ENCODE measurements at places on chromosomes 2 and 18.

- no peak for DNase-seq
These were observed 170.0 kb downstream of the EPHA4 start for GRCh38 chr2:221402072-221402471.

GRCh38 chr2:74095632-74096031 lies 52.1 kb downstream of the BOLA3 start:
- DNase-seq: no peak

DNA sequence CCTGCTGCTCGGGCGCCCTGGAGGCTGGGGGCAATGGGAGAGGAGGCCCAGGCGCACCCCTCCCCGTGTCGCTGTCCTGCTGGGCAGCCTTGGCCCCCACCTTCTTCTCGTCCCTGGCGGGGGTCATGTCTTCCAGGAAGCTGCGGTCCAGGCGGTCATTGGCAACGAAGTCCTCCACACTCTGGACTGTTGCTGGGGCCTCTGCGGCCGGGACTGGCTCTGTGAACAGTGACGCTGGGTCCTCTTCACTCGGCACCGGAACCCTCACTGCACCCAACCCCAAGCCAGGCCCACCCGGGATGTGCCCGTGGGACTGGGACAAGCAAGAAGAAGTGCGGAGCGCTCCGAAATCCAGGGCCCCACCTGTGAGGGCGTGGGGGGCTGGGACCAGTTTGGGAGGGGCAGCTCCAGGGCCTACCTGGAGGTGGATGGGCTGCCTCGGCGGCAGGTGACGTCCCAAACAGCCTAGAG lies 308.0 kb downstream of the CCDC74A start:
- DNase-seq: no peak

- no peak for DNase-seq
These were observed 19.5 kb downstream of the DGUOK start for GRCh38 chr2:73946215-73946614.

- no peak for DNase-seq
These were observed 82.7 kb upstream of the CD302 start for GRCh38 chr2:159880729-159881128.

GRCh38 chr2:177400337-177400923 lies 7.9 kb downstream of the AGPS start:
- no peak for DNase-seq

DNA sequence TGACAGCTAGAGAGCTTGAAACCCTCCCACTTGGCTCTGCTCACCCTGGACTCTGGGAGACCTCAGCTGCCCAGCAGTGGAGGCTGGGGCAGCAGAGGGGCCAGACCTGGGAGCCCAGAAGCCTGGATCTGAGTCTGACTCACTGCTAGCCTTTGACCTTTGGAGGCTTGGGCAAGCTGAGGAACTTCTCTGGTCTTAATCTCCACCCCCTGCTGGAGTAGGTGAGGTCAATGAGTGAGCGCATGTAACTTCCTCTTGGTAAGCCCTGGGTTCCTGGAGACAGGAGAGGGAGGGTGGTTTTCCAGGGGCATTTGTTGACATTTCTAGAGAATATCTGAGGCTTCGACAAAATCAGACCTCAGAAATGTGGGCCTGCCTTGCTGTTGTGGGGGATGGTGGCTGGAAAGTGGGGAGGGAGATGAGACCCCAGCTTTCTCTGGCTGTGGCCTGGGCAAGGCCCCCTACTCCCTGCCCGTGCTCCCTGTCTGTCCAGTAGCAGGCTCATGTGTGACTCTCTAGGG lies 73.0 kb upstream of the YWHAQ start:
- DNase-seq: no peak

- DNase-seq: peak; percentile 55
These were observed 397.7 kb downstream of the TRIB2 start for GRCh38 chr2:13114391-13114790.

DNA sequence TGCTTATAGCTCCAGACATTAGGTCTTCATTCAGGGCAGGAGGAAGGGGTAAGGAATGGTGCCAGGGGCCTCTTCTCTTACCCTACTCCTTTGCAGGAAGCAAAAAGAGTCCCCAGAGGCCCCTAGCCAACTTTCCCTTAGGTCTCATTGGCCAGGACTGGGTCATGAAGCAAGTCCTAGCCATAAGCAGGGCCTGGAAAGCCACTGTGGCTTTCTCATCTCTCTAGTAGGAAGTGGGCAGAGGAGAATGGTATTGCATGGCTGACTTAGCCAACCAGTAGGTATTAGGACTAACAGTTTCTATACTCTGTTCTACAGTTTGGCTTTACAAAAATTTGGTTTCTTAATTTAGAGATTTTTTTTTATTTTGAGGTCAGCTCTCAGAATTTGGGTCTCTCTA lies 4.8 kb downstream of the FAM228A start:
- no peak for DNase-seq

GRCh38 chr2:1662606-1663180 lies 81.6 kb downstream of the PXDN start:
- DNase-seq: no peak

DNA sequence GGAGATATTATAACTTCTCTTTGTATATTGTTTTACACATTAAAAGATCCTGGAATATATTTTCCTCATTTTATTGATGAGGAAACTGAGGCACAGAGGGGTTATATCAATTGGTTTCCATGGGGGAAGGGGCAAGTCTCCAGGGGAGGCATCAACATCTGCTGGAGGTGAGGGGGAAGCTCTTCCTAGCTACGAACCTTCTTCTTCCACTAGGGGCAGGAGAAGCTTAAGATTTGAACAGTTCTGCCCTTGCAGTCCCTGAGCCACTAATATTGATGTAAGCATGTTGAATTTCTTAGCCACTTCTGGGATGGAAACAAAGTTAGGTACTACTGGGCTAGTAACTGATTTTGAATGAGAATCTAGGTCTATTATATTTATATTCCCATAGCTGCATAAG lies 140.1 kb upstream of the AQP4 start:
- DNase-seq: peak; percentile 50

DNA sequence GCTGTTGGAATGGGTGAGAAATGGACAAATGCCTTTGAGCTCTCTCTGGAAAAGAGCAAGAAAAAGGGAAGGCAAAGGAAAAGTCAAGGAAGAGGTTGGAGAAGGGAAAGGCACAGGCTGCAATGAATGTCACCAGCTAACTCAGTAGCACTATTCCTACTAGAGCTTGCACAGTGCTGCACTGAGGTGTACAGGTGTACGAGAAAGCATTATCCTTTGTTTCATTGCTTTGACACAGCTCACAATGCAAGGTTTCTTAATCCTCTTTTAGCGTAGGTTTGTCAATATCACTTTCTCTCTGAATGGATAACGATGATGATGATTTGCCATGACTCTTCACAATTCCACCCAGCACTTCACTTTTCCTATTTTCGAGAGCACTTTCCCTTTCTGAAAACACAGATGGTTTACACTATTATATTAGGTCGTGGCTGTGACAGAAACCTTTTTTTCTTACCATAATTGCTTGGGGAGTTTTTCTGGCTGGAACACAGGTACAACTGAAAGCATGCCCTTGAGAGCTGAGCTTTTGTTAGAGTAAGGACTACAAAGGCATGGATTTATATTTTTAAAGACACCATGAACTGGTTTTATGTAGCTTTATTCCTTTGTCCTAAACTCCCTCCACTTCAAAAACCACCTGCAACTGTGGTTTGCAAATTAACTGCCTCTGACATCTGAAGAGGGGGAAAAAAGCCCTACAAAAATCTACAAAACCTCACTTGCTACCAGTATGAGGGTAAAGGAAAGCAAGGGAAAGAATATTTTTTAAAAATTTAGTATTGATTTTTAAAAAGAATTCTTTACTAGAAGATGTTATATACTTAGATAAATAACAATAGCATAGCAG lies 265.5 kb downstream of the TGIF1 start:
- DNase-seq: no peak

DNA sequence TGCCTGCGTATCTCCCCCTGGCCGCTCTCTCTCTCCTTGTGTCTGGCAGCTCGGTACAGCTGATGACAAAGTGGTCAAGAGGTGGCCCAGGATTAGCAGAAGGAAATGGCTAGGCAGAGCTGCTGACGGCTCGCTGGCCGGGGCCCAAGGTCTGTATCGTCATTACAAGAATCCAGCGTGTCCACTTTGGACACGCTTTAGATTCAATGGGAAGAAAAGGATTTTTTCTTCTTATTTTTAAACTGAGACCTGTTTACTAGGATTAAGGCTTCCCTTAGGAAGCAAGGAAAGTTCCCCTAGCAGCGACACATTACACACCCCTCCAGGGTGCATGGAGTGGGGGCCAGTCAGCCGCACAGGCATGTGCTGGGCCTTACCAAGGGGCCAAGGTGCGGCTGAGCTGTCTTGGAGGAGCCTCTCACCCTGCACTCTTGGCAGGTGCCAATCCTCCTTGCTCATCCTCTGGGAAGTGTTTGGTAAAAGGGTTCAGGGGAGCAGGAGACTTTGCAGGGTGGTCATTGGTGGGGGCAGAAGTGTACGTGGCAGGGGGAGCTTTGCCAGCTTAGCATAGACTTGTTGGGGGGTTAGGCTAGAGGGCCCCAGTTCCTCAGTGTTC lies 76.8 kb downstream of the POLR1A start:
- no peak for DNase-seq

DNA sequence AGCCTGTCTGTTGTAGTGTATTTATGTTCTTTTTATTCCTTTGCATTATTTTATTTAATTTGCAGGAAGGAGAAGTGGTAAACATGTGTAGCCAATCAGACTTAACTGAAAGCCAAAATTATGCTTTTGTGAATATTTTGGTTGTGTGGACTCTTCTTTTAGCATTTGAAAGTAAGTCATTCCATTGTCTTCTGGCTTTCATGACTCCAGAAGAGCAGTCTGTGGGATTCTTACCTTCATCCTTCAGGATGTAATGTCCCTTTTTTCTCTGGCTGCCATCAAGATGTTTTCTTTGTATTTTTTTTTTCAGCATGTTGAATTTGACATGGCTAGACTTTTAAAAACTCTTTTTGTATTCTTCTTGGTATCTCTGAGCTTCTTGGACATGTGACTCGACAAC lies 895.2 kb upstream of the ZEB2 start:
- DNase-seq: no peak

DNA sequence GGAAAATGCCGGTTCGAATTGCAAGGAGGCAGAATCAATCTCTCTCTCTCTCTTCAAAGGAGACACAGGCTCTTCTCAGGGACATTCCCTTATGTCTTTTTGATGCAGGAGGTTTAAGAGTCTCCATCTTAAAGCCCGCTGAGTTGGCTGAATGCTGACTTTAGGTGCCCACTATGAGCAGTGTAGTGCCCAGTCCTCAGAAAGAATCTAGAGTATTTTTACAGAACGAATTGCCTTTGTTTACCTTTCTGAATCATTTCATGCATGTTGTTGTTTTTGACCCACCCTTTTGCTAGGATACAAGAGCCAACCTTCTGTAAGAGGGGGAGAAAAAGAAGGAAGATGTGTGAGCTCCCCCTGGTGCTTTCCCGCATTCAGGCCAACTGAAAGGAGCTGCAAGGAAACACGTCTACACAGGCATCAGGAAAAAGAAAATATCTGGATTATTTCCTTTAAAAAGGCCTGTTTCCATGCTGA lies 193.5 kb upstream of the TCF4 start:
- peak; percentile 68 for DNase-seq

GRCh38 chr18:5571666-5572065 lies 27.9 kb upstream of the EPB41L3 start:
- DNase-seq: no peak

GRCh38 chr2:180523621-180524340 lies 456.6 kb upstream of the UBE2E3 start:
- no peak for DNase-seq

GRCh38 chr2:108184419-108184818 lies 55.3 kb upstream of the SULT1C3 start:
- DNase-seq: peak; percentile 40

DNA sequence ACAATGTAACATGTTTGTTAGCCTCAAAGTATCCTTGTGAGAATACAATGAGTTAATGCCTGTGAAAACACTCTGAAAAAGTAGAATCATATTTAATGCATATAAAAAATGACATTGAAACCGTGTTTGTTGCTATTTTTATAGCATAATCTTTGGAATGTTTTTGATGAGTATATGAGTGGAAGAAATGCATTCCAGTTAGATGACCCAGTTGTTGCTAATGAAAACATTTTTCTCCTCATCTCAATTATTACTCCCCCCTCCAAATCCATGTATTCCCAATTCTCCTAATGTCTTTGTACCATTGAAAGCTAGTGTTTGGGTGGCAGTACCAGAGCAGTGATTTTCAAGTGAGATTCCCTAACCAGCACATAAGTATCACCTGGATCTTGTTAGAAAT lies 67.1 kb upstream of the DSEL start:
- DNase-seq: no peak

DNA sequence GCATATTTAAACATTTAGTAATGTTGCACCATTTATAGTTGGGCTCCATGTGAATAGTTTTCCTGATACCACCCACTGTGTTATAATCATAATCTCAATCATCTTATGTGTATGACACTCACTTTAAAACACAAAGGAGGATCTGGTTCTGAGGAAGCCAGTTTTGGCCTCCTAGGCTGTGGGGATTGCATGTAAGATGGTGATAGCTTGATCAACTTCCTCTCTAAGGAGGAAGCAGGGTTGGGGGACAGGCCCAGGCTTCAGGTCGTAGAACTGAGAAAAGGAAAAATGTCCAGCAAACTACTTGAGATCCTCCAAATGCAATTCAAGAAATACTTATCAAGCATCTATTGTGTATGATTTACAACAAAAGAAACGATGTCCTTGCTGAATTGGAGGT lies 4.9 kb upstream of the PPM1B start:
- no peak for DNase-seq

DNA sequence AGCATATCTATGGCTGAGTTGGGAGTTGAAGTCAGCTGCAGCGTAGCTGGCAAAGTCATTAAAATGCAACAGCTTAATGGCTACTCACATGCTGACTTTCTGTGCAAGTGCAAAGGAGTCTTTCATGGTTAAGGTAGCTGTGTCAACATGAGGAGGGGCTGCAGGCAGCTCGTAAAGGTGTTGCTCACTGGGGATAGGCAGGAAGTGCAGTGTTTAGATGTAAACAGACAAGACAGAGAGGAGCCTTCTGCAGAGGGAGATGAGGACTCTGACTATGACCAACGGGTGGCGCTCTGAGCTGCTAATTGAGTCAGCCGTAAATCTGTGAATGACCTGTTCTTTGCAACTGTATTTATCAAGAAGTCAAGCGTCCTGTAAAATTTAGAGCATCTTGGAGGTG lies 22.3 kb upstream of the CAVIN2 start:
- DNase-seq: no peak

- no peak for DNase-seq
These were observed 29.3 kb upstream of the LBH start for GRCh38 chr2:30201990-30202389.

DNA sequence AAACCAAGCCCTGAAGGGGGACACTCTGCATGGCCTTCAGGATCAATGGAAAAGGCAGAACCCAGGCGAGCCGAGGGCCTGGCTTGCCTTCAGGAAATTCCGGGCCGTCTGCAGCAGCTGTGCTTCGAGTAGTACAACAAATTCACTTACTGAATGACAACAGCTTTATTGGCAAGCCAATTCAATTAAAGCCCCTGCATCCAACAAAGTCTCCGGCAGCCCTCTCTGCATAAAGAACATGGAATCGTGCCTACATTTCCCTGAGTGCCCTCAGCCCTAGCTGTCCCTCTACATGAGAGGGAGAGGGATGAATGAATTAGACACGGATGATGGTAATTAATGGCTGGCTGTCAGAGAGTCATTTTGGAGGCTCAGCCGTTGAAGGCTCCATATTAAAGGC lies 189.0 kb downstream of the BCL11A start:
- no peak for DNase-seq

Data from D341Med (cell line).